NCI-H1417 (cell line): ENCODE measurements at places on chromosomes 5 and 9.

GRCh38 chr5:93807846-93808245, 66.4 kb upstream of the POU5F2 start:
- no peak for DNase-seq

GRCh38 chr9:14258156-14258555, 55.8 kb downstream of the NFIB start:
- no peak for DNase-seq

- peak; percentile 4 for DNase-seq
These were observed 92.7 kb upstream of the NEURL1B start for GRCh38 chr5:172548311-172548731.

DNA sequence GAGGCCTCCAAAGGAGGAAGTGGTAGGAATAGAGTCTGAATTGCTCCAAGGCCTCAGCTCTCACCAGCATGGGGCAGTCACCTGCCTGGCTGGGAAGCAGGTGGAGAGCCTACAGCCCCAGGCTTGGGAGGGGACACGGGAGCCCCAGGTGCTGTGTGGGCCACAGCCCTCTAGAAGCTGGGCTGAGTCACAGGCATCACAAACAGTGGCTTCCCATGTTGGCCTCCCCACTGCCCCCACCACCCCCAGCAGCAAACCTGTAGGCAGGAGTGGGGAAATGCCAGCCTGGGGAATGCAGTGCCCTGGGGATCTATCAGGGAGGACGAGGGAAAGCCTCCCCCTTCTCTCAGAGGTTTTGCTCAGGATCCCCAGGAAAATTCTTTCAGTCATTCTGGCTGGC, 309.6 kb downstream of the SLIT3 start:
- DNase-seq = no peak

DNA sequence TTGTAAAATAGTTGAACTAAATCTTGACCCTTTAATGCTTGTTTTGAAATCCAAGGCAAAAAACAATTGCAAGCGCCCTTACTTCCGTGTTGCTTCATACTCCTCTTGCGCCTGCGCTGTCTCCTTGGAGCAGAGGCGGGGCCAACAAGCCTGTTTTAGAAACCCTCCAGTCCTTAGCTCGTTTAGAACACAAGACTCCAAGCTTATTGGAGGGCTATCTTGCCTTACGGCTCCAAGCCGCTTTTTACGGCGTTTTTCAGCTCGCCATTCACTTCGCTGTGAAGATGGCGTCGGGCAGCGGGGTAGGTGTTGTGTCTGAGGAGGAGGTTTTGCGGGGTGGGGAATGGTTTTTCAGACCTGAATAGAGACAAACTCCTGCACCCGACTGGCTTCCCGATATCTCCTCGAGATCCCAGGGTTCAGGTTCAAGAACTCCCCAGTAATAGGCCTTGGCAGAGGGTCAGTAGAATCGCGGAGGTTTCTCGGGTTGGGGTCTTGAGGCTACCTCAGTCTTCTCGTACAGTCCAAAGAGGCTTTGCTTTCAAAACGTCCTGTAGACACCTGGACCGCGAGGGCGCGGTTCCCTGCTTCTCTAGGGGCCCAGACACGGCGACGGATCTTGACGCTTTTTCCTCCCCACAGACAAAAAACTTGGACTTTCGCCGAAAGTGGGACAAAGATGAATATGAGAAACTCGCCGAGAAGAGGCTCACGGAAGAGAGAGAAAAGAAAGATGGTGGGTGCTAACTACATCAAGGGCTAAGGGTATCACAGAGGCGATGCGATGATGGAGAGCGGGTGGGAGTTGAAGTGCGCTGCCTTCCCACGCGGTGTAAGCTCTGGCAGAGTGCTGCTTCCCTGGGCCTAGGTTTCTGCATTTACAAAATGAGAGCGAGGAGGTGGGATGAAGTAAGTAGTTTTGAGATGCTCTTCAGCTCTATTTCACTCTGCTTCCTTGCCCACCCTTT, at the start of gene ZMAT2:
Gene ZMAT2 (plus strand): TSS at position 271 of the 968 bp plus-strand sequence. CDS start 14 bp downstream, at position 285.
- DNase-seq = peak; percentile 97

DNA sequence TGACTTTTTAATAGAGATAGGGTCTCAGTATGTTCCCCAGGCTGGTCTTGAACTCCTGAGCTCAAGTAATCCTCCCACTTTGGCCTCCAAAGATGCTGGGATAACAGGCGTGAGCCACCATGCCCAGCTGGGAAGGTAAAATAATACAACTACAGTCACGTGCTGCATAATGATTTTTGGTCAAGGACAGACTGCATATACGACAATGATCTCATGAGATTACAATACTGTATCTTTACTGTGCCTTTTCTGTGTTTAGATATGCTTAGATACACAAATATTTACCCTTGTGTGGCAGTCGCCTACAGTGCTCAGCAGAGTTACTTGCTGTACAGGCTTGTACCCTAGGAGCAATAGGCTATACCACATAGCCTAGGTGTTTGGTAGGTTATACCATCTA, 14.2 kb upstream of the IRF1 start:
- DNase-seq = no peak

GRCh38 chr9:131628459-131629225, 83.3 kb downstream of the PRRT1B start:
- no peak for DNase-seq
